ENCODE measurements at places on chromosomes 1 and 21.

- peak; percentile 8 for DNase-seq
Measured at GRCh38 chr1:38962560-38962959, 20.9 kb upstream of the RHBDL2 start.

- DNase-seq, result no peak
Measured at GRCh38 chr1:1202831-1203560, 3.4 kb downstream of the TNFRSF18 start.

GRCh38 chr1:243482141-243483022 lies 226.5 kb downstream of the SDCCAG8 start:
- DNase-seq, result peak; percentile 21

GRCh38 chr1:96130432-96130831 lies 591.2 kb upstream of the PTBP2 start:
- no peak for DNase-seq

GRCh38 chr1:39954324-39954869 lies 548 bp upstream of the MFSD2A start:
- DNase-seq, result peak; percentile 70

DNA sequence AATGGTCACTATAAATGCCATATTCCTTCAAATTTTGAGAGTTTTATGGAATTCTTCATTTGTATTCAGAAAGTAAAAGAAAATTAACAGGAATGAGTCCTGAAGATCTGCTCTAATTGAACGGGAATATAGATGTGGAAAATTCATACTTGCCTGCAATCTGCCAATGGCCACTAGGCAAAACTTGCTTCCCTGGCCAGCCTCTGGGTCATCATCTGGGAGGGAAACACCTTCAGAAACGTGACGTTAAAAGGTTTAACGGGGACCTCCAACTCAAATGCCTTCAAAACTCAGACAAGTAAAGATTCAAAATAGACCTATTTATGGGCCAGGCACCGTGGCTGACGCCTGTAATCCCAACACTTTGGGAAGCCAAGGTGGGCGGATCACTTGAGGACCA lies 21.7 kb upstream of the CTSK start:
- DNase-seq, result no peak

- DNase-seq, result peak; percentile 99
Measured at GRCh38 chr1:1614204-1614953, 921 bp upstream of the MIB2 start.

GRCh38 chr1:173628888-173629287 lies 6.2 kb upstream of the TEX50 start:
- no peak for DNase-seq

DNA sequence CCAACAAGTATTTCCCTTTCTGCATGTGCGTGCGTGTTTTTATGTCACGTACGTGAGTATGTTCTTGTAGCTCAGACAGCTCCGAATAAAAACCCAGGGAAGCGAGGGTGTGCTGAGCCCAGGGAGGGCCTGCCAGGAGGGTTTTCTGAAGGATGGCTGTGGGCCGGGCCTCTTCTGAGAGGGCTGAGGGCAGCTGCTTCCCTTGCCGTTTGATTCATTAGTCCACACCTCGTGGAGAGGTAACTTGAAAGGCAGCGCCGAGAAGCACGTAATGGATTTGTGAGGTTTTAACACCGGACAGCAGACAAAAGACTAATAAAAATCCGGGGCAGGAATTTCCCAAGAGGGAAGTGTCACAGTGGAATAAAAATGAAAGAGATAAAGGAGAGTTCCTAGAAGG lies 29.5 kb downstream of the CD247 start:
- DNase-seq, result no peak

GRCh38 chr1:22563671-22564602 lies 648 bp downstream of the EPHA8 start:
- DNase-seq, result no peak

GRCh38 chr1:12153181-12153785 lies 13.5 kb upstream of the TNFRSF1B start:
- peak; percentile 97 for DNase-seq

DNA sequence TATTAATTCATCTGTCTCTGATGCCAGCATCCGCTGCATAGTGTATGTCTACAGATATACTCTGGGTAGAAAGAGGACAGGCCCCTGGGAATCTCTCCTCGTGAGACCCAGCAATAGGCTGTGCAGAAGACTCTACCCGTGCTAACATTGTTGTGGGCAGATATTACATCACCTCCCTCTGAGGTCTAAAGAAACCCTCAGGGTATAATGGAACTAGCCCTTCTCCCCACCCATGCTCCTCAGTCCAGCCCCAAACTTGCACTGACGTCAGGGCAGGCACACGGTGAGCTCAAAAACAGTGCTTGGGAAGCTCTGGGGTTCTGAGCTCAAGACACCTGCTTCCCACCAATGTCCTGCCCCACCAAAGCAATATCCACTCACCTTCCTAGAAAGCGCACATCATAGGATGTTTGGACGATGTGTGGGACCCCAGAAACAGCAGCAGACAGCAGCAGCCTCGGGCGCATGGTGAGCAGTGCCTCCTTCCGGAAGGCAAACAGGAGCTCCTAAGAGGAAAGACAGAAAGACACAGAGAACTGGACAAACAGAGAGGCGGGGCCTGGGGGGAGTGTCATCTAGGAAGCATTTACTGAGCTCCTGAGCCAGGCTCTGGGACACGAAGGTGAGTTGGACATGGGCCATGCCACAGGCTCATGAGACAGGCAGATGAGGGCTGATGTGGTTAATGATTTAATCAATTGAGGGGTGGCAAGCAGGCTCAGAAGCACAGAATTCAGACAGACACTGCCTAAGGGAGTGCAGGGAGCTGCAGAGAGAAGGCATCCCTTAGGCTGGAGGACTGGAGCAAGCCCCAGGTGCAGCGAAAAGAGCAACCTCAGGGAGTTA lies 4.8 kb downstream of the OVGP1 start:
- DNase-seq, result no peak

DNA sequence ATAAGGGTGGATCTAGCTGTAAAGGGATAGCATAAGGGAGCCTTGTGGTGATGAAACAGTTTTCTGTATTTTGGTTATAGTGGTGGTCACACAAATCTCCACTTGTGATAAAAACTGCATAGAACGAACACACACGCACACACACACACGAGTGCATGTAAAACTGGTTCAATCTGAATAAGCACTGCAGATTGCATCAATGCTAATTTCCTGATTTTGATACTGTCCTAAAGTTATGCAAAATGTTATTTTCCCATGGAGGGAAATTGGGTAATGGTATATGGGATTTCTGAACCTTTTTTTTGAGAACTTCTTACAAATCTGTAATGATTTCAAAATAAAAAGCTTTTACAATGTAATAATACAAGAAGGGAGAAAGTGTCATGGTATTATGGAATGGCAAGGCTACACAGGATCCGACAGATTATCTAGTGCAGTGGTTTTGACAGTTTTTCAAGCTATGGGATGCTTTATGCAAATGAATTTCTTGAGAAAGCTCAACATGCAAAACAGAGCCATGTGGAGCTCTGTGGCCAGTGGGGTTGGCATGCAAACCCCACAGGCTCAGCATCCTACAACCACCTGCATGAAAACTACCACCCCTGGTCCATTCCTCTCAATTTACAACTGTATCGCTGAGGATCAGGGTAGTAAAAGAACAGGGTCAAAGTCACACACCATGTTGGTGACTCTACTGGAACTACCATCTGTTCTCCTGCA lies 18.8 kb downstream of the SLC41A1 start:
- DNase-seq, result peak; percentile 93

DNA sequence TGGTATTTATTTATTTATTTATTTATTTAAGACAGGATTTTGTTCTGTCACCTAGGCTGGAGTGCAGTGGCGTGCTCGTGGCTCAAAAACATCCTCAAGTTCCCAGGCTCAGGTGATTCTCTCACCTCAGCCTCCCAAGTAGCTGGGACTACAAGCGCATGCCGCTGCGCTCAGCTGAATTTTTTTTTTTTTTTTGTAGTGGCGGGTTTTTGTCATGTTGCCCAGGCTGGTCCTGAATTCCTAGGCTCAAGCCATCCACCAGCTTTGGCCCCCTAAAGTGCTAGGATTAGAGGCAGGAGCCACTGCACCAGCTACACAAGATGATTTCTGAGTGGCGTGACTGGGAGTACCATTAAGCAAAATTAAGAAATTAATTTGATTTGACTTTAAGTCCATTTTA lies 31.7 kb downstream of the CNST start:
- DNase-seq, result no peak

DNA sequence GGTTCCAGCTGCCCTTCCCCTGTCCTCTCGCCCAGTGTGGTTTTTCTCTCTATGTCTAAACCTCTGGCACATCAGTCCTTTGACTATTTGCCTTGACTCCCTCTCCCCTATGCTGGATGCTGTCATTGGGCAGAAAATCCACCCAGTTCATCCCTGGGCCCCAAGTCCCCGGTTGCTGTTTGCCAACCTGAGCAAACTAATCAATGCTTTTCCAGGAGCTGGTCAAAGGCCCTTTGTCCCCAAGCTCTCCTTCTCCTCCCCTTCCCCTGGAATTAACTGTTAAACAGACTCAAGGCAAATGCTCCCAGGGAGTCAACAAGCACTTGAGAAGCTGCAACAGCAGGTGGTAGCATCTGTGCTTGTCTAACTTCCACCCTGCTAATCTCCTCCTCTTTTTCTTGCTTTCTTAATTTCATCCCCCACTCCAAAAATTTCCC lies 102.7 kb downstream of the LMX1A start:
- DNase-seq, result no peak

DNA sequence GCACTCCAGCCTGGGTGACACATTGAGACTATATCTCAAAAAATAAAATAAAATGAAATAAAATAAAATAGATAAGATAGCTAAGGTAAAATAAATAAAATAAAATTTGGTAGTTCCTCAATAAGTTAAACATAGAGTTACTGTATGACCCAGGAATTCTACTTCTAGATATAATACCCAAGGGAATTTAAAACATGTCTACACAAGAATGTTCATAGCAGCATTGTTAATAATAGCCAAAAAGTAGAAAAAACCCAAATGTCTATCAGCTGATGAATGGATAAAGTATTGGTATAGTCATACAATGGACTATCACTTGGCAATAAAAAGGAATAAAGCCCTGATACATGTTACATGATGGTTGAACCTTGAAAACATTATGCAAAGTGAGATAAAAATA lies 47.8 kb downstream of the CEP350 start:
- DNase-seq, result no peak

GRCh38 chr21:19648391-19648790 lies 1244.8 kb upstream of the TMPRSS15 start:
- no peak for DNase-seq

GRCh38 chr1:197222025-197222685 lies 45.9 kb upstream of the CRB1 start:
- DNase-seq, result no peak

GRCh38 chr1:151547119-151547899 lies 7.2 kb downstream of the TUFT1 start:
- DNase-seq, result peak; percentile 19

DNA sequence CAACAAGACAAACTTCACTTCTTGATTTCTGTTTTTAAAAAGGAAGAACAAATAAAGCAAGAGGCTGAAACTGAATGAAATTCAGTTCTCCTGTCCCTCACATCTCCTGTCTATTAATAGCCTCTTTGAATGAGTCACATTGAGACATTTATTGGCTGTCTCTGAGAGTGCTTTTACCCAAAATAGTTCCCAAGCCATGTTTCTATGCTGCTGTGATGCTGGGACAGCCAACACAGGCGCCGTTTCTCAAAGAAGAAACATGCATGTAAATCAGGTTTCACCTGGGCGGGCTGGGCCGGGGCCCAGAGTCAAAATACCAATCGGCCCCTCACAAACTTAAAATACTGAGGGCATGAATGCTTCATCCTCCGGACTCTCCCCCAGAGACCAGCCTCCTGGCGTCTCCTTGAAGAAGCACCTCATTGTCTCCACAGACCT lies 105.2 kb downstream of the EDEM3 start:
- DNase-seq, result peak; percentile 64

GRCh38 chr1:188365874-188366273 lies 1537.1 kb downstream of the PLA2G4A start:
- DNase-seq, result no peak

- no peak for DNase-seq
Measured at GRCh38 chr1:232728507-232729263, 76.5 kb upstream of the MAP10 start.

DNA sequence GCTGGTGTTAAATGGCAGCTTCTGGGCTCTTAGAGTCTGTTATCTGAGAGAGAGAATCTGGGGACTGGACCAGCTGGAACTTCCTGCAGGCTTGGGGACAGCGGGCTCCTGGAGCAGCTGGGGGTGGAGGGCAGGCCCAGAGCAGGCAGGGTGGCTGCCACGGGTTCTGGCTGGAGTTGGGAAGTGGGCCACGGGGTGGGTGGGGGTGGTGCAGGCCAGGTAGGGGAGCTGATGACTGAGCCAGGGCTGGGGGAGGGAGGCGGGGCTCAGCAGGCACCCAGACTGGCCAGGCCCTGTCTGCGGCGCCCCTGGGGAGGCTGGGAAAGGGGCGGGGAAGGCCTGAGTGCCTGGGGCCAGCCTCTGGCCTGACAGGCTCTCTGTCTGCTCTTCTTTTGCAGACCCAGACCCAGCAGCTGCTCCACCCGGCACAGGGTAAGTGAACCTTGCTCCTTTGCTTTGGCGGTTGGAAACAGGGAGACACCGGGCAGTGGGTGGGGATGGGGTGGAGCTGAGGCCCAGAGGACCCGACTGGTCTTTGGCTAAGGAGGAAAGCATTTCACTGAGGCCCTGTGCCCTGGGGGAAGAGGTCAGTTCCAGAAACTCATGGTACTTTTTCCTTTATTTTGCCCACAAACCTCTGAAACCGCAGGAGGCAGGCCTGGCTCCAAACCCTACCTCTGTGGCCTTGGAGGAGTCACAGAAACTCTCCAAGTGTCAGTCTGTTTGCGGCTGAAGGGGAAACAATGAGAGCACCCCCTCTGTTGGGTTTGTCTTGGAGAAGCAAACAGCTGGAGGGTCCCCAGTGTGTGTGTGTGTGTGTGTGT lies 48.8 kb downstream of the ARHGEF10L start:
- no peak for DNase-seq

DNA sequence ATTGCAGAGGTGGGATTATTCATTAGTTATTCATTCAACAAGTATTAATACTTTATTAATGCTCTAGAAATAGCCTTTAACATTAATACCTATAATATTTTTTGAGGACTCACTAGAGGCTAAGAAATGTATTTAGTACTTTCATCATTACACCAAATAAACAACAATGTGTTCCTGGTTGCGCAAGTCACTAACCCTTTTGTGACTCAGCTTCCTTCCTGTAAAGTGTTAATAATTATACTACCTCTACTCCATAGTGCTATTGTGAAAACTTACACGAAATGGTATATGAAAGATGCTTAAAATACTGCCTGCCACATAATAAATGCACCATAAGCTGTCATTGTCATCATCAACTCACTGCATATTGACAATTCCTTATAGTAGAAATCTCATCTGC lies 431.0 kb downstream of the DPYD start:
- peak; percentile 64 for DNase-seq
